Midbrain (tissue), 1 donor: ENCODE measurements at places on chromosomes 6 and 20.

GRCh38 chr6:79842376-79843040, 104.8 kb downstream of the ELOVL4 start:
- no peak for DNase-seq

GRCh38 chr6:5999688-6000608, 6.8 kb downstream of the NRN1 start:
- DNase-seq, result no peak

- DNase-seq, result no peak
Observed at GRCh38 chr6:35311390-35312075, 13.9 kb downstream of the DEF6 start.

- no peak for DNase-seq
Observed at GRCh38 chr20:2386516-2387179, 5.9 kb downstream of the TGM6 start.

- peak; percentile 68 for DNase-seq
Observed at GRCh38 chr20:24993337-24994185, 1.0 kb upstream of the APMAP start.

- DNase-seq, result no peak
Observed at GRCh38 chr6:147639279-147639678, 130.8 kb downstream of the SAMD5 start.

DNA sequence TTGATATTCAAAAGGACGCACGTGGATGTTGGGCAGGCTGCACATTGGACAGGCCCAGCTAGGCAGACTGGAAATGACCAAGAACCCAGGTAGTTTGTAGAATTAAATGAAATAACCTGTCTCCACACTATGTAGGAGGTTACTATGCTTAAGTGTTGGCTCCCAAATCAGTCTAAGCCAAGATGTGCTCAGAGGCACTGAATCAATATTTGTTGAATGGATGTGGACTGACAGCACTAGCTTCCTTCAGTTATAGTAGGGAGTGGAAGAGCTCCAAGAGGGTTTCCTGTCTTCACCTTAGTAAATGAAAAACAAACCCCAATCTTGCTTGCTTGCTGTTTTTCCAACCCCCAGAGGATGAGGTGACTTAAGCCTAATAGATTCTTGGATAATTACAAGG, 180.5 kb downstream of the JARID2 start:
- no peak for DNase-seq

- DNase-seq, result peak; percentile 53
Observed at GRCh38 chr20:22339091-22339881, 245.1 kb downstream of the FOXA2 start.

DNA sequence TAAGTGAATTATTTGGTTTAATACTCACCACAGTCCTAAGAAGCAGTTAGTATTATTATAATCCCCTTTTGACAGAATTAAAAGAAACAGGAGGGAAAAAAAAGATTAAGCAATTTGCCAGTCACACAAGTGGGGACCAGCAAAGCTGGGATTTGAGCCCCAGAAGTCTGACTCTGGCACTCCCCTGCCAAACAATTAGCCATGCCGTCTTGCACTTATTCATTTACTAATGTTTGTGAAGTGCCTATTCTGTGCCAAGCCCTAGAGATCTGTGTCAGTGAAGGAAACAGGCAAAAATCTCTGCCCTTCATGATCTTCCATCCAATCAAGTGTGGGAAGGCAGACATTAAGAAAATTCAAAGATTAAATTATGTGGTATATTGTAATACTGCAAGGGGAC, 126.0 kb upstream of the TOP1 start:
- DNase-seq, result no peak

DNA sequence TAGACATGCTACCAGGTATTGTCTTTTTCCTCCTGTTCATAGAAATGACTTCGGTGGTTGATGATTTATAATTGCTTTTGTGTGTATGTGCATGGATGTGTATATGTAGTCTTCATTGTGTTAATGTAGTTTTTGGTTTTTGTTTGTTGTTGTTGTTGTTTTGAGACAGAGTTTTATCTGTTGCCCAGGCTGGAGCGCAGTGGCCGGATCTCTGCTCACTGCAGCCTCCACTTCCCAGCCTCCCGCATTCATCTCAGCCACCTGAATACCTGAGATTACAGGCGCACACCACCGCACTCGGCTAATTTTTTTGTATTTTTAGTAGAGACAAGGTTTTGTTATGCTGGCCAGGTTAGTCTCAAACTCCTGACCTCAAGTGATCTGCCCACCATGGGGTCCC, 75.2 kb downstream of the HFE start:
- DNase-seq, result no peak

GRCh38 chr20:32321390-32321789, 36.7 kb upstream of the ASXL1 start:
- DNase-seq, result no peak

DNA sequence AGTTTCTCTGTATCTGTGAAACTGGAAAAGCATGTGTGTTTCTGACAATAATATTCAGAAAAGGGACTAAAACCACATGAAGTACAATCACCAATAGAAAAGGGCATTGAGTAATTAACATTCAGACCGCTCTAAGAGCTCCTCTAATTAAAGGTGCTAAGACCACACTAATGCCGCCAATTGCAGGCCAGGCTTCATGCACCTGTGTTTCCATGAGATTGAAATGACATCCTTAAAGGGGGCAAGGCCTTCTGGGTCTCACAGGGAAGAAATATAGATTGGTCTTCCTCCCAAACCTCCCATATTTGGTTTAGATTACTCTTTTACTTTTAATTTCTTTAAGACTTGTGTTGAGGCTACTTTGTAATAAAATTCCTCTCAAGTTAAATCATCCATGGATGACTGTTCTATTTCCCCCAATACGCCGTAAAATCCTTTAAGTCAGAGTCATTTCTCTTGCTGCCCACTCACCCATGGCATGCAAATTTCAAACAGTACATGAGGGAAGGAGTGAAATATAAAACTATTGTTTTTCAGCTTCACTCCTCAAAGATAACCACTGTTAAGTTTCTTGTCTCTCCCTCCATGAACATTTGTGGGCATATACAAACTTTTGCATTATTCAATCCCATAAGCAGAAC, 110.6 kb downstream of the UBE3D start:
- DNase-seq, result no peak

DNA sequence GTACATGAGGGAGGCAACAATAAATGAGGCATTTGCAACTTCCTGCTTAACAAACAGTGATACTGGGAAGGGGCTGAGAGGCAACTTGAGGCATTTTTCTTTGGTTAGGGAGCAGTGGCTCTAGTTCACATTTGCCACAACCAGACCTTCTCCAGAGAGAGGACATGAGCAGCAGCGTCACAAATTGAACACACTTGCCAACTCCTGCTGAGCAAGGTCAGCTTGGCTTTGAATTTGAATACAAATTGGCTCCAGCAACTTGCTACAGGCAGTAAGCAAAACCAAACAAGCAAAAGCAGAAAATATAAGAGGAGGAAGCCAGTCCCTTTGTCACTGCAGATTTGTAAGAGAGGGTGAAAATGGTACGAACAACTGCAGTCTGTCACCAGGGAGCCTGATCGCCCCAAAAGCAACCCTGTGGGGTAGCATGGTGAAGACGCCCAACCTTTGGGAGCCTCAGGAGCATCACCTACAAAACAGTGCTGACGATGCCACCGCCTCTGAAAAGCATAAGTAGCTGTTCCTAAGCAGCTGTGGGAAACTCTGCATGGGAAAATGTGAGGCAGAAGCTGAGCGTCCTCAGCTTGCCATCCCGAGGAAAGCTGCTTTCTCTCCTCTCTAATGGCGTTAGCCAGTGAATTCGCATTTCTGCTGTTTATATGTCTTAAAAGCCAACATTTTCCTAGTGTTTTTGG, 378.7 kb downstream of the RNGTT start:
- DNase-seq, result peak; percentile 9

- no peak for DNase-seq
Observed at GRCh38 chr6:84871925-84872324, 107.5 kb upstream of the TBX18 start.

DNA sequence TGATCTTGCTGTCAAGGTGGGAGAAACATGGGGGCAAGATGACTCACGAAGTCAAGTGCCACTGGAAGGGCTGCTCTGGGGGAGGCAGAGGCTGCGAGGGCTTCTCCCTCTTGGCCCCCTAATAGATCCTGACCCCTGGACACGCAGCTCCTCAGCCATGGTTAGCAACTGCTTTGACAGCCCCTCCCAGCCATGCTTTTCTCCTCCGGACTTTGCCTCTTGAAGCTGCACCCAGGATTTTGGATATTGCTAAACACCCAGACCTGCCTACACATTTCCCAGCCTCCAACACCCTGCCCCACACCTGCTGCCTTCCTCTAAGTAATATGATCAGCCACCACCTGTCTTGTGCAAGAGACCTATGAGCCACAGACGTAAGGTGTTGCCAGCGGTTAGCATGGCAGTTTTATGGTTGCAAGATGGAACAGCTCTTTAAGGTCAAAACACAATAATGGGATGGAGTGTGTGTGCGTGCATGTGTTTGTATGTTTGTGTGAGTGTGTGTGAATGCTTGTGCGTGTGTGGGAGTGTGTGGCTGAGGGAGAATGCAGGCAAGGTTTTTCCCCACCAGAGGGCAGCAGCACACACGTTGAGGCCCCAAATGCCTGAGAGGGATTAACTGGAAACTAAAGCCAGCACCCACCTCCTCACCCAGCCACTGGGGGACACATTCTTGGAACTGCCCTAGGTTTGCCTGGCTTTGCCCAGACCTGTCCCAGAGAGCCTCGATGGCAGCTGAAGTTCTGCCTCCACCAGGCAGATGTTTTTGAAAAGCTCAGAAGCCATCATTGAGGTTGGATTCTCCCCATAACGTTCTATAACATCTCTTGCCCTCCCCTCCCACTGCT, 2.5 kb downstream of the IP6K3 start:
- peak; percentile 77 for DNase-seq

DNA sequence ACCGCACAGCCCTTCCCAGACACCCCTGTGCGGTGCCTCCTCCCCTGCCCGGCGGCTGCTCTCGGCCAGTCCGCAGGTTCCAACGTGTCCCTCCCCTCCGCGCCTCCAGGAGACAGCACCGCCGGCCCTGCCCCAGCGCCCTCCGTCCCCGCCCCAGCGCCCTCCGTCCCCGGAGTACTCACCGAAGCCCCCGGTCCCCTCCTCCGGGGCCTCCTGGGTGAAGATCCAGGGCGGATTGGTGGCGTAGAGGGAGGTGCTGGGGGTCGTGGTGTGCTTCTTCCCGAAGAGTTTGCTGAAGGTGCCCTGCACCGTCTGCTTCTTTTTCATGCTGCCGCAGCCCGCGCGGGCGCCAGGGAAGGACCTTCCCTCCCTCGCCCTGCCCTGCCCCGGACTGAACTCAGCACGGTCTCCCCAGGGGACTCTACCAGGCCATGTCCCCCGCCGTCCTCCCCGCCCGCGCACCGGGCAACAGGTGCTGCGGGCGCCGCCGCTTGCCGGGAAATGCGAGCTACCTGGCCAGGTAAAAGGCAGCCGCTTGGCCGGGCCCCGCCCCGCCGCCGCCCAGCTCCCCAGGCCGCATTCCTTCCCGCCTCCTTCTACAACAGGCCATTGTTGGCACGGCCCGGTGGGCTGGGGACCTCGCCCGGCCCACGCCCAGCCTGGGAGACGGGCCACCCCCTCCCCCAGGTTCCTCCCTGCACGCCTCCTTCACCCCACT, at the start of gene C6orf132:
Gene C6orf132 (minus strand): TSS at position 503 of the 718 bp plus-strand sequence. CDS start 176 bp downstream, at position 327.
- no peak for DNase-seq

DNA sequence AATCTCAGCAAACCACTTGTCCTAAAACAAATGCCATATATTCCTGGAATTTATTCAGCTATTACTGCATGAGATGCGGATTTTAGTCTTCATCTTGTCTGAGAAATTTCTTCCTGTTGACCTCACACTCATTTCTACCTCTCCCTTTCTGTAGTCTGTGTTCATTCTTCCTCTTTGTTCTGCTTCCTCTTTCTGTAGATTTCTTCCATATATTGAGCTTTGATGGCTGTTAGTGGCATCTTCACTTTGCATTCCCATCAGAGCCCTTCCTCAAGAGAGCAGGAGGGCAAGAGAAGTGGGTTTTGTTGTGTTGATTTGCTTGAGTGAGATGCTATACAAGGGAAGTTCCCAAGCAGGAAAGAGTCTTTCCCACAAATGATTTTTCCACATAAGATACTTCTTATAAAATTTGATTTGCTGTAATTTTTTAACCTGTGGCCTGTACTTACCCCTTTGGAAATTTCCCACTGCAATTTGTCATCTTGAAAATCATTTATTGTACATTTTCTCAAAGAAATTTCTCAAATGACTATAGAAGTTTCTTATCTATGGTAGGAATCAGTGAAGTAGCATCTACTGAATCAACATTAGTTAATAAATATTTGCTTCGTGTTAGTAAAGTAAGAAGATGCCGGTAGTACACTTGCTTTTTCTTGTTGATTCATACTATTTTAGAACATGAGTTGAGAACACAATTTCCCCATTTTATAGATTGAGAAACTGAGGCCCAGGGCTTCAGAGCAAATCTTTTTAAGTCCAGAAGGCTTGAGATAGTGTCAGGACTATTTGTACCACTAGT, 43.8 kb downstream of the MAP3K4 start:
- DNase-seq, result no peak

- DNase-seq, result no peak
Observed at GRCh38 chr20:21308340-21308739, 5.2 kb downstream of the XRN2 start.

DNA sequence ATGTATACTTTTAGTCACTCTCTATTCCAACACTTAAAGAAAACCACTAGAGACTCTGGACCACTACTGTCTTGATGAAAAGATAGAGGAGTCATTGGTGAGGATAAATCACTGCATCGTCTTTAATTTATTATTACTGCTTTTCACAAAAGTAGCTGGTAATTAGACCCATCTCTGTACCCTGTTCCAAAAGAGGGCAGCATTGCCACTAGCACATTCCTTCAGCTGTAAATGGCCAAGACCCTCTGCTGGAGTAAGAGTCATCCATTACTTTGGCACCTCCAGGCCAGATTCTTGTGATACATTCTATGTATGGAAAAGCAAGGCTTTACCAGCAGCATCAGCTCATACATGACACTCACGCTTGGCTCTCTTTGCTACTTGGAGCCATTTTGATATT, 49.5 kb upstream of the PREP start:
- no peak for DNase-seq

DNA sequence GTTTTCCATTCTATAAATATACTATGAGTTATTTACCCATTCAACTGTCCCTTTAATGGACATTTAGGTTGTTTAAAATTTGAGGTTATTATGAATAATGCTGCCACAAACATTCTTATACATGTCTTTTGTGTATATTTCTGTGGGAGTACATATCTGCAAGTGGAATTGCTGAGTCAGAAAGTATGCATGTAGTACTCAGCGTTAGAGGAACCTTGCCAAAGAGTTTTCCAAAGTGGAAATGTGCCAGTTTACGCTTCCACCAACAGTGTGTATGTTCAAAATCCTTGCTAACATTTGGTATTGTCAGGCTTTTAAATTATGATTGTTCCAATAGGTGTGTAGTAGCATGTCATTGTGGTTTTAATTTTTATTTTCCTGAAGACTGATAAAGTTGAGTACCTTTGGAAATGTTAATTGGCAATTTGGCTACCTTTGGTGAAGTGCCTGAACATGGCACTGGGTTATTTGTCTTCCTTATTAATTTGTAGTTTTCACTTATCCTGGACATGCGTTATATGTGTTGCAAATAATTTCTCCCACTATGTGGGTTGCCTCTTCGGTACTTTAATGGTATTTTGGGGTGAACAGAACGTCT, 341.2 kb downstream of the CD83 start:
- DNase-seq, result no peak
